ENCODE measurements at places on chromosomes 3 and 15. TPM values are rescaled to one million over a fixed set of nuclear protein-coding genes. Genes with fewer than 3 reads are reported as not detected.

GOLGA8Q gene
- total RNA-seq, result 4.5 TPM

ACKR4 gene
- total RNA-seq, result 2.8 TPM

DGKG gene
- 1.4 TPM for total RNA-seq

SCN11A gene
- 0.10 TPM for total RNA-seq

IMPG2 gene
- 0.13 TPM for total RNA-seq

REC114 gene
- total RNA-seq, result not detected

GPR62 gene
- total RNA-seq, result not detected

SNTN gene
- total RNA-seq, result not detected

C2CD4A gene
- 0.62 TPM for total RNA-seq

DNA sequence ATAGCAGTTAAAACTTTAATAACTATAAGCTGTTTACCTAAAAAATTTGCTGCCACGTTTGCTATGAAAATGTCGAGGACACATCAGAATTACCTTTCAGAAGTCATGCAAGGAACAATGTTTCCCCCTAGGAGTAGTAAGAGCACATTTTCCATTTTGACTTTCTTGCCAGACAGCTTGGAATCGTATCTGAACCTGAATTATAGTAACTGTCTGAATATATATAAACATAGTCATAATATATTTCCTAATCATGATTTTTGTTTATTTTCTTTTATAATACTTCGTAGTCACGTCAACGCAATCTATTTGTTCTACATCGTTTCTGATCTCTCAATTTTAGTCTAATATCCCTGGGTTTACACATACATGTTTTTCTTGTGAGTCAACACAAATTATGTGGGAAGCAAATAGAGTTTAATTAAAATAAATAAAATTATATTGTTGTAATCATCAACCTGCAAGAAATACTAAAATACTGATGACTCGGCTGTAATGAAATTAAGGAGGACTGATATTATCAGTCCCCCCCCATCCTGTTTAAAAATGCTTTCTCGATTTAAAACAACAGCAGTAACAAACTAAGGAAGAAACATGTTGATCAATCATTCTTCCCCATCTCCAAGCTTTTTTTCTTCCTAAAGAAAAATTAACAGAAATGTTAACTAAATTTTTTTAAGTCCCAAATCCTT lies 78.4 kb downstream of the MME start:
- DNase-seq, result no peak

- DNase-seq, result no peak
These were observed 16.0 kb downstream of the MED12L start for GRCh38 chr3:151101270-151101969.

DNA sequence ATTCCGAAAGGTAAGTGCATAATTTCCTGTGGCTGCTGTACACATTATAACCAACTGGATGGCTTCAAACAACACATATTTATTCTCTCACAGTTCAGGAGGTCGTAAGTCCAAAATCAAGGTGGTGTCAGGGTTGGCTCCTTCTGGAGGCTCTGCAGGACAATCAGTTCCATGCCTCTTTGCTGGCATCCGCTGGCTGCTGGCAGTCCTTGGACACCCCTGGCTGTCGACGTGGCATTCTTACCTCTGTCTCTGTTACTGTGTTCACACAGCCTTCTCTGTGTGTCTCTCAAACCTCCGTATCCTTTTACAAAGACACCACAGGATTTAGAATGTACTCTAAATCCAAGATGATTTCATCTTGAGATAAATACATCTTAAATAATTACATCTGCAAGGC lies 398.8 kb upstream of the ATP10A start:
- DNase-seq, result no peak

DNA sequence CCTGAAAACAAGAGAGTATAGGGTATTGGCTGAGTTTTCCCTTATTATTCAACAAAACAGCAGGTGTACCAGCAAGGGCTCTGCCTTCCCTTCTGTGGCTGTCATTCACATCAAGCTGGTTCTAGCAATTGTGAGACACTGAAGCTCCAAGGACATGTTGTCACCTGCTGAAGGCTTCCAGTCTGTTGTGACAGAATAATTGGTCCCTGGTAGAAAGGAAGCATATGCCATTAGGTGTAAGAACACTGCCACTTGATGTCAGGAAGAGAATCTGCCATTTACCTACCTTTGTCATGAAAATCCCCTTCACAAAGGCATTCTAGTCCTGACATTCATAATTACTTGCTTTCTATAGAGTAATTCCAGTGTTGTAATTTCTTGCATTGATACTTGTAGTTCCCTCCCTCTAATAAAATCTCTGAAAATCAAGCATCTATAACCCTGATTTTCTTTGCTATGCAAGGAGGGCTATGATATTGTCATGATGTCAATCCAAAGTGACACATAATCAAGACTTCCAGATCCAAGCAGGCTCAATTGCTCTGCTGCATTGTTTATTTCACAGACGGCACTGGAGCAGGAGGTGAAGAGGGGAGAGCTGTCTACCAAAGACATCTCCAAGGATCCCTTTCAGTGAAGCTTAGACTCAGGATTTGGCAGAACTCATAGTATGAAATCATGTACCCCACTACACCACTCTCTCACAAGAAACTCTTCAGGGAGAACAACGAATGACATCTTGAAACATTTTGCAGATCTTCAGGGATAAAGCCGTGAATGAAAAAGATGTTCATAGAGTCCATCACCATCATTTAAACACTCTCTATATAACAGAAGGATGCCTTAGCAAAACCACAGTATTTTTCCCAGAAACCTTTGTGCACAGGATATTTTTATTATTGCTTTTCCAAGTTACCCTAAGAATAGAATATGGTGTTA lies 425.3 kb downstream of the RBMS3 start:
- no peak for DNase-seq

DNA sequence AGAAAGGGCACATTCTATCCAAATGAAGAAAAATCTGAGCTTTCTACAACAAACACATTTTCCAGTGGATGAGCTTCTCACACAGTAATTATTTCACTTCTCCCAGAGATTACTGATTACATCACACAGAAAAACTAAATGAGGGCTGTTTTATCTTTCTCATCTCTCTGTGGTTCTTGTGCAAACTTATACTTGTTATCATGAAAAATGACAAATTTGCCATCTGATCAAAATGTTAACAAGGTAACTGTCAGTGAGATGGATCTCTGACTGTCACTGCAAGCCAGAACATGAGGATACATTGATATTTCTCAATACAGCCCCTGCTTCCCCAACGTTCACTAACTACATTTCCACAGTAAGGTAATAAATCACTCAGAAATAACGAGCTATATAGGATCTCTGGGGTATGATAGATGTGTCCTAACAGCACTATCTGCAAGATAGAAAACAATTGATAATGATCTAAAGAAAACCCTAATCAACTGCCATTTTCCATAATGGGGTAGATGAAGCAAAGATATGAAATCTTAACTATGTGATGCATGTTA lies 829.3 kb upstream of the CFAP20DC start:
- no peak for DNase-seq

GRCh38 chr15:28178290-28178689 lies 79.2 kb upstream of the OCA2 start:
- DNase-seq, result no peak

DNA sequence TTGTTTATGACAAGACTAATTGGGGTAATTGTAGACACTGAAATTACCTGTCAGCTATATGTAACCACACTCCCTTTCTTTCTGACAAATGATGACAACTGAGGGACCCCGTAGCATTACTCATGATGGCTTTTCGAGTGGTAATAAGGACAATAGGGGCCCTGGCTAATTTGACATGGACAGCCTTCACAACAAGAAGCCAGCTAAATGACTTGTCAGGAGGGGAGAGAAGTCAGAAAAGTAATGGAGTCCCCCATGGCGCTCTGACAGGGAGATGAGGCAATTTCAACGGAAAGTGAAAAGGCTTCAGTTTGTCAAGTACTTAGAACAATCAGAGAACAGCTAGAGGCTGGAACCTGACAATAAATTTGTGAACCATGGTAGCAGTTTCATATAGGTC lies 177.3 kb downstream of the CDIN1 start:
- DNase-seq, result no peak

DNA sequence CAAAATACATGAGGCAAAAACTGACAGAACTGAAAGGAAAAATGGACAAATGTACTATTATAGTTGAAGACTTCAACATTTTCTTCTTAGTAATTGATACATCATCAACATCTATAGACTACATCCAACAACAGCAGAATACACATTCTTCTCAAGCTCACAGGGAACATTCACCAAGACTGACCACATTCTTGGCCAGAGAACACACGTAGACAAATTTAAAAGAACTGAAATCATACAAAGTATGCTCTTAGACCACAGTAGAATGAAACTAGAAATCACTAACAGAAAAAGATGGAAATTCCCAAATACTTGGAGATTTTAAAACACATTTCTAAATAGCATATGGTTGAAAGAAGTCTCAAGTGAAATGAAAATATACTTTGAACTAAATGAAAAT lies 55.1 kb upstream of the NSMCE3 start:
- DNase-seq, result no peak

- no peak for DNase-seq
These were observed 567.7 kb downstream of the NAALADL2 start for GRCh38 chr3:175426805-175427204.

- no peak for DNase-seq
These were observed 35.0 kb upstream of the TNFAIP8L3 start for GRCh38 chr15:51129535-51130188.

DNA sequence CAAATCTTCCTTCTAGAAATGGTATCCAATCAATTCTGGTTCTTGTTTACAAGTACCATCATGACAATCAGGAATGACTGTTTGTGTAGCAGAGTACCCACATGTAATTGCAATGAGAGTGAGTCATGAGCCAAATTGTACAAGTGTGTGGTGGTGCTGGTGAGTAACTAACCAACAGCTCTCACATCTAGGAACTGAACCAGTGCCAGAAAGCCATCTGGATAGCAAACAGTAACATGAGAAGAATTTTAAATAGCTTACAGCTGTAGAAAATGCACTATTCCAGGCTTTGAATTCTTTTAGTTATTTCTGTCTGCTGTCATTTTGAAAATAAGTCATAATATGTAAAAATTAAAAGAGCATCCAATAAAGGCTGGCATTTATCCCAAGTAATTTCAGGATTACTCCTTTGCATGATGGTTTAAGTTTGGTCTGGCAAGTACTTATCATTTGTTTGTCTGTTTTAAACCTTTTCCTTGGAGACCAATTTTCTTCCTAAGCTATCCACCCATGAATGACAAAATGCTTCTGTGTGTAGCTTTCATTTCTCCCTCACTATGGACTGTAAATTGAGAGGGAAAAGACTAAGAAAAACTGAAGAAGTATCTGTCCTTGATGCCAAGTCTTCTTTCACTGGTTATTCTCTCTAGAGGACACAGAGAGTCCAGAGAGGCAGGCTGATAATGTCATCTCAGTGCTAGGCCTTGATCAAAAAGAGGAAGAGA lies 60.0 kb downstream of the PIK3CB start:
- no peak for DNase-seq

DNA sequence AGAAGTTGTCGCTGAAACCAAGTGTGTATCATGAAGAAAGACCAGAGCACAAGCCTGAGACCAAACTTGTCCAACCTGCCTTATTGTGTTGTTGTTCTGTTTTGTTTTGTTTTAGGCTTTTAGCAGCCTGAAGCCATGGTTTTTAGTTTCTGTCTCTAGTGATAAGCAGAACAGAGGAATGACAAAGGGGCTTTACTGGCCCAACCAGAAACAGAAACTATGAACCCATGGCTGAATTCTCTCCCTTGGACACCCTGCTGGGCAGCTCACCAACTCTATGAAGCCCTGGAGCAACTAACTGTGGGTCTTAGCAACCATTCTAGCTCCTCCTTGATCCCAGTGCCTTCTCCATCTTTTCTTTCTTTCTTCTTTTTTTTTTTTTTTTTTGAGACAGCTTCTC lies 30.3 kb downstream of the HCLS1 start:
- DNase-seq, result no peak

GRCh38 chr15:101510212-101511197 lies 21.0 kb upstream of the PCSK6 start:
- DNase-seq, result no peak

DNA sequence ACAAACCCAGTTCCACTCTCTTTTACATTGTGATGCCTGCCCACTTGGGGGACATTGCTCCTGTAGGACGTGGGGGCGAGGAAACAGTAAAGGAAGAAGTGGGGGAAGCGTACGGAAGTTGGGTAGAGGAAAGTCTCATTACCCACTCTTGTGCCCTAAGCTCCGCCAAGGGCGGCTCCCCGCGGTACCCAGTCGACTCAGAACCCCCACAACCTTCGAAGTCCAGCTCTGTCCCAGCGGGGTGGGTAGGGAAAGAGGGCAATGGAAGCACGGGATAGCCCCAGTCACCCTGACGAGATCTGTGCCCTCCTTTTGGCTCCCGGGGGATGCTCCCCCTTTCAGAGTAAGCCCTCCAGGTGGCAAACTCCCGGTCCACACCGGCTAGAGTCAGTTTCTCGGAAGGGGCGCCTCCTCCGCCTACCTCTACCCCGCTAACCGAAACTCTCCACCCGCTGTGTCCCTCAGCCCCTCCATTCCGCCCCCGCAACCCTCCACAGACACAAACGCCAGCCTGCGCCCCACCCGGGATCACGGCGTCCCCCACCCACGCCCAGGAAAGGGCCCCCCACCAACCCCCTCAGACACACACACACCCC lies 527 bp downstream of the CSNK1G1 start:
- no peak for DNase-seq

- no peak for DNase-seq
These were observed 166.9 kb upstream of the FAM3D start for GRCh38 chr3:58833491-58833890.

DNA sequence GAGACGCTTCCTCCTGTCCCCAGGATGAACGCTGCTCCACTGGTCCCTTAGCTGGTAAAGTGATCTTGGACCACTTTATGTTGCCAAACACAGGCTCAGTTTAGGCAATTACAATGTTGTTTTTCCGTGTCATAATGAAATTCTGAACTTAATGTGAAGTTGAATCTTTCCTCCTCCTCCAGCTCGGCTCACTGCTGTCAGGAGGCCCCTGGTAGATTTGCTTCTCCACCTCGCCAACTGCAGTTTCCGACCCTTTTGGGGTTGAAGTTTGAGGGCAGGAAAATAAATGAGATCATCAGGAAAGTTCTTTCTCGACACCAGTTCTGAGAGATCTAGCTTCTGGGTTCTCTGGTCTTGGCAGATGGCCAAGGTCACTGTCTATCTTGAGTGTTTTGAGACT lies 27.8 kb downstream of the CFAP161 start:
- no peak for DNase-seq

DNA sequence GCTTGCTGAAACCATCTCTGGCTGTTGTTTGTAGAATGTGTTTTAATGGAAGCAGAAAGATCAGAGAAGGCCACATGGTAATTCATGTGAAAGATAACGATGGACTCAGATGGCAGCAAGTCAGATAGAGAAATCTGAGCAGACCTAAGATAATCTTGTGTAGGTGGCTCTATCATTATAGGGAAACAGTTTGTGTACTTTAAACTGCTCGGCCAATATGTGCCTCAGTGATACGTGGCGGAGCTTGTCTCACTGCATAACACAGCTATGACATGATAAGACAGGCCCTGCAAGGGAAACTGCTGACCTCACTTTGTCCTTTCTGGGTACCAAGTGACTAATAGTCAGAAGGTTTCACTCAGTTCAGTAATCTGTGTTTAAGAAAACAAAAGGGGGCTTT lies 51.0 kb downstream of the MME start:
- DNase-seq, result no peak

GRCh38 chr15:45572617-45573016 lies 14.6 kb upstream of the BLOC1S6 start:
- no peak for DNase-seq
